ENCODE measurements at places on chromosomes 13 and 19.

- no peak for DNase-seq
Observed at GRCh38 chr19:8426283-8426682, 13.2 kb downstream of the MARCHF2 start.

- peak; percentile 99 for DNase-seq
Observed at GRCh38 chr19:8592231-8593009, 15.2 kb upstream of the MYO1F start.

DNA sequence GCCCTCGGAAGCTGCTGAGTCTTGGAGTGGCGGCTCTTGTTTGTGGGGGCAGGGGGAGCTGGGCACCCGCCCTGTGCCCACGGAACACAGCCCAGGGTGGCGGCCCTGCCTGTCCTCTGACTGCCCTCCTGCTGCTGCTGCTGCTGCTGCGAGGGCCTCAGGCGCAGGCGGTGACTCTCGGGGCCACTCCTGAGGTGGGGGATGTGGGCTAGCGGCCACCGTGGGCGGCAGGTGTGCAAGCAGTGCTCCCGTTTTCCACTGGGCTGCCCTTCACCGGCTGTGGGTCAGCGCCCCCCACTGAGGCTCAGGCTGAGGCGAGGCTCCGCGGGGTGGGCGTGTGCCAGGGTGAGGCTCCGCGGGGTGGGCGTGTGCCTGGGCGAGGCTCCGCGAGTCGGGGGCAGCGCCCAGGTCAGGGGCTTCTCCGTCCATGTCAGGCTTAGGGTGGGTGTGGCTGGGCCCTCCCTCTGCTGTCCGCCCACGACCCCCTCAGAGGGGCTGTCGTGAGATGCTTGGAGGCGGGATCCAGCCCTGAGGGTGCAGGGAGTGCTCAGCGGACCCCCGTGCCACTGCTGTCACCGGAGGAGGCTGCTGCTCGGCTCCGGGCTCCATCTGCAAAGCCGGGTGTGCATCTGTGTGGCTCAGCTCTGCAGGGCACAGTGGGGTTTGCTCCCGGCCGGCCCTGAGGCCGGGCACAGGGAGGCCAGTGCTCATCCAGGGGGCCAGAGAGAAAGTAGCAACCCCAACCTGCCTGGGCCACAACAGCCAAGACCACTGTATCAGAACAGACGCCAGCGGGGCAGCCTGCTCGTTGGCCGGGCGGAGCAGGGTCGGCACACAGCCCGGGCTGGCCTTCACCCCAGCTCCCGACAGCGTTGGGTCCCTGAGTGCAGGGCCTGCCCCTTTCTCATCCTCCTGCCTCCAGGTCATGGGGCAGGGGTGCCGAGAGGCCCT, 14.5 kb downstream of the CSNK1G2 start:
- no peak for DNase-seq

DNA sequence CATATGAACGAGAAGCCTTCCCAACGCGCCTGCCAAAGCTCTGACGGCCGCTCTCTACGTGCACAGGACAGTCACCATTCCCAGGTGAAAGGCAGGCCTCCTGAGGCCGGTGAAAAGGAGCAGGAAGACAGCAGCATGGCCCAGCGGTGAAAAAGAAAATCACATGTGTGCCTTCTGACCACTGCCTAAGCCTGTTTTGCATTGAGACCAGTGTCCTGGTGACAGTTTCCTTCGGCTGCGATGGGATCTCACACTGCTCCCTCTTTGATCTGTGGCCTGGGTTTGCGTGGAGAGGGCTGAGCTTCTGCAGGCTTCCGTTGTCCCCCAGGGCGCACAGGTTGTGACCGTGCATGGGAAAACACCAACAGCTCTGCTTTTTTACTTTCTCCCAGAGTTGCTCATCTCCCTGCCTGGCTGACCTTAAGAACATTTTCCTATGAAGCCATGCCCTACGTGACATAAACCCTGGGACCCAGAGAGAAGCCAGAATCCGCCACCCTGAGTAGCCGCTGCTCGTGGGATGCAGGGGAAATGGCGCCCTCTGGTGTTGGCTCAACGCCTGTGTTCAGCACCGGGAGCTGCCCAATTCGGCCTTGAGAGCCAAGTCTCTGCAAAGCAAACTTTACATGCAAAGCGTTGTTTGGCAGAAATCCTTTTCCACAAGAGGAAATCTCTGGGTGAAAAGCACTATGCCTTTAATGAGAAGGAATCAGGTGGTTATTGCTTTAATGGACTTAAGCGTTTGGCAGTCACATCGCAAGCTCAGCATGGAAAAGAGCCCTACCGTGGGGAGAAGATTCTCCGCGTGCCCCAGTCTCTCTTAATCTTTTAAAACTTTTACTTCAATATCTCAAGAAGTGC, 112.2 kb upstream of the GPR12 start:
- peak; percentile 80 for DNase-seq

GRCh38 chr19:8513687-8514504, at the start of gene ZNF414:
Gene ZNF414 (minus strand): TSS chr19:8514167. CDS start chr19:8514046, 121 bp downstream.
- DNase-seq, result peak; percentile 95

- DNase-seq, result no peak
Observed at GRCh38 chr19:18412610-18413239, 6.5 kb upstream of the SSBP4 start.

DNA sequence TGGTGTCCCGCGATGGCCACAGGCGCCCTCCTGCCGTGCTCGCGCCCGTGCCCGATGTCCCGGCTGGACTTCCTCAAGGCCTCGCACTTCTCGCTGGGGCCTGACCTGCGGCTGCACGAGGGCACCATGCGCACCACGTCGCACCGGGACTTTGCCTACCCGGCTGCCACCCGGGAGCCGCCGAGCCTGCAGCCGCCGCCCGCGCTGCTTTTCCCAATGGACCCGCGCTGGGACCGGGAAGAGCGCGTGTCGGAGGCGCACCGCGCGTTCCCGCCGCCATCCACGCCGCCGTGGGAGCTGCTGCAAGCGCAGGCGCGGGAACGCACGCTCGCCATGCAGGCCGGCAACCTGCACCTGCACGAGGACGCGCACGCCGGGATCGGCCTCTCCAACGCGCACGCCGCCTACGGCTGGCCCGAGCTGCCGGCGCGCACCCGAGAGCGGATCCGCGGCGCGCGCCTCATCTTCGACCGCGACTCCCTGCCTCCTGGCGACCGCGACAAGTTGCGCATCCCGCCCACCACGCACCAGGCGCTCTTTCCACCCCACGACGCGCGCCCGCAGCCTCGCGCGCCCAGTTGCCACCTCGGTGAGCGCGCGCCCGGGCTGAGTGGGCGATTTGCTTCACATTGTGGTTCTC, 12.1 kb upstream of the PEX11G start:
- DNase-seq, result peak; percentile 72

DNA sequence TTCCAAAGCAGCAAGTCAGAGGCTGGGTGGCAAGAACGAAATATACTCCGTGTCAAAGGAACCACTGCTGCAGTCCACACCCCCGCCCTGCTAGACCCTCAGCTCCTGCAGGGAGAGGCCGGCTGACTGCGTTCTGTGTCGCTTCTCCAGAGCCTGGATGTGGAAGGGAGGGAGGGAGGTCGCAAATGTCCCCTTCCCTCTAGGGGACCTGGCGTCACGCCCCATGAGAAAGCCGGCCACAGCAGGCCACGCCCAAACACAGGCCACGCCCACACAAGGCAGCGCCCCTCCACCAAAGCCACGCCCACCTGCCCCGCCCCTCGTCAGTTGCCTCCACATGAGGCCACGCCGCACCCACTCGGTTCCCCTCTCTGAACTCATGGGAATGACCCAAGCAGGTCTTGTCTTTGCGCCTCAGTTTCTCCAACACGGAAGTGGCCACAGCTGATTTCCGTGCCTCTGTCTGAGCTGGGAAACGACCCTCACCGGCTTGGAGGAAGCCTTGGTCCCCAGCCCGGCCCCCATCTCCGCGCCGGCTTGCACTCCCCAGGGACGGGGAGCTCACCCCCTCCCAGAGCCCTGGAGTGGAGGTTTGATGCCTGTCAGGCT, 38.4 kb upstream of the TCF3 start:
- DNase-seq, result no peak

Data from endothelial cell (in vitro differentiated cells).